Placental epithelial cell (primary cell): ENCODE measurements at places on chromosomes 1 and 21. TPM values are rescaled to one million over a fixed set of nuclear protein-coding genes. Genes with fewer than 3 reads are reported as not detected.

SLC27A3 gene
- 23.9 and 24.5 TPM in 2 replicates for total RNA-seq

SLAMF6 gene
- not detected in 2 replicates for total RNA-seq

FCRLB gene
- 0.79 and 1.1 TPM in 2 replicates for total RNA-seq

AK5 gene
- 1.2 TPM in 1 of 2 replicates, not detected in the other for total RNA-seq

TMEM82 gene
- not detected in 2 replicates for total RNA-seq

GREM2 gene
- total RNA-seq = under 0.01 and 0.98 TPM in 2 replicates

AGT gene
- not detected in 2 replicates for total RNA-seq

WNT9A gene
- total RNA-seq = 5.1 and 7.6 TPM in 2 replicates

SERPINC1 gene
- not detected in 2 replicates for total RNA-seq

SPTA1 gene
- not detected in 2 replicates for total RNA-seq

USP48 gene
- total RNA-seq = 35.9 and 36.9 TPM in 2 replicates

PRRX1 gene
- total RNA-seq = 0.11 and 0.79 TPM in 2 replicates

LIN28A gene
- not detected in 2 replicates for total RNA-seq

PLA2G5 gene
- total RNA-seq = not detected in 2 replicates

CRNN gene
- total RNA-seq = not detected in 2 replicates

SDE2 gene
- total RNA-seq = 11.8 and 15.6 TPM in 2 replicates

ELOVL1 gene
- total RNA-seq = 45.5 and 99.6 TPM in 2 replicates

CD53 gene
- total RNA-seq = not detected in 2 replicates

CELF3 gene
- not detected in 2 replicates for total RNA-seq

TFF3 gene
- total RNA-seq = not detected in 2 replicates

FAM177B gene
- not detected in 2 replicates for total RNA-seq

RCAN1 gene
- 6.7 and 16.5 TPM in 2 replicates for total RNA-seq

CDK11B gene
- total RNA-seq = 5.5 and 8.7 TPM in 2 replicates

OR2W3 gene
- 1.6 and 6.2 TPM in 2 replicates for total RNA-seq

SKI gene
- total RNA-seq = 23.7 and 36.9 TPM in 2 replicates

PTAFR gene
- total RNA-seq = not detected in 2 replicates

CNR2 gene
- not detected in 2 replicates for total RNA-seq

RFX5 gene
- total RNA-seq = 72.2 and 78.5 TPM in 2 replicates

OR10J1 gene
- total RNA-seq = not detected in 2 replicates

MROH9 gene
- not detected in 2 replicates for total RNA-seq

SH2D2A gene
- 1.2 TPM in 1 of 2 replicates, not detected in the other for total RNA-seq

FAM131C gene
- total RNA-seq = not detected in 2 replicates

CHRNB2 gene
- under 0.01 and 0.22 TPM in 2 replicates for total RNA-seq

KRTAP26-1 gene
- not detected in 2 replicates for total RNA-seq

ID3 gene
- 12.6 and 23.9 TPM in 2 replicates for total RNA-seq

NCF2 gene
- total RNA-seq = 8.6 and 48.4 TPM in 2 replicates

TIPRL gene
- total RNA-seq = 37.7 and 47.6 TPM in 2 replicates

SPRR4 gene
- not detected in 2 replicates for total RNA-seq

ETV3L gene
- not detected in 2 replicates for total RNA-seq

FBXO2 gene
- 41.8 and 135 TPM in 2 replicates for total RNA-seq

GPR3 gene
- 0.11 TPM in 1 of 2 replicates, not detected in the other for total RNA-seq

ALDH4A1 gene
- 10.5 and 11.0 TPM in 2 replicates for total RNA-seq

SWT1 gene
- total RNA-seq = 4.8 and 7.5 TPM in 2 replicates

LRRC53 gene
- total RNA-seq = not detected in 2 replicates

S100A7 gene
- total RNA-seq = not detected in 2 replicates

ARHGAP29 gene
- 89.1 and 182 TPM in 2 replicates for total RNA-seq

KLHDC8A gene
- under 0.01 TPM in 1 of 2 replicates, not detected in the other for total RNA-seq

PLCH2 gene
- total RNA-seq = 0.22 and 0.39 TPM in 2 replicates

NBPF26 gene
- 4.6 and 28.7 TPM in 2 replicates for total RNA-seq

C1QB gene
- total RNA-seq = not detected in 2 replicates

NID1 gene
- 3.1 and 8.7 TPM in 2 replicates for total RNA-seq

DARS2 gene
- total RNA-seq = 19.6 and 29.9 TPM in 2 replicates

KIF14 gene
- total RNA-seq = 1.2 and 2.9 TPM in 2 replicates

TAS1R1 gene
- total RNA-seq = under 0.01 TPM in 1 of 2 replicates, not detected in the other

KRTAP19-3 gene
- total RNA-seq = not detected in 2 replicates

C1orf56 gene
- total RNA-seq = 3.1 and 3.9 TPM in 2 replicates

FAAP20 gene
- total RNA-seq = 19.2 and 22.2 TPM in 2 replicates
